ENCODE measurements at places on chromosomes 2 and 18.

DNA sequence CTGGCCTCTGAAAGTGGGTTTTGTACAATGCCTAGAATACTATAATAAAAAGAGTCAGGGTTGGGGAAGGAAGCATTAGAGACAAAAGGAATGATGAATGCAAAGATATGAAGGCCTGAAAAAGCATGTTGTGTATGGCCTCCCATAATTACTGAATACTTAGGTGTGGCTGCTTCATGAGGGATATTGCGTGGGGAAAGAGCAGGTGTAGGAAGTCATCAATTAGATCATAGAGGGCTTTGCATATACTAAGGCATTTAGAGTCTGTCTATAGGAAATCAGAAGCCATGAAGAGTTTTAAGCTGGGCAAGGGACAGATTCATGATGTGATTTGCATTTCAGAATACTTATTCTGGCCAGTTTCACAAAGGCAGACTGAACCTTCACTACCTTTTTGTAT, 48.2 kb downstream of the NCOA1 start:
- DNase-seq, result no peak

GRCh38 chr18:9876867-9877654, 8.7 kb upstream of the TXNDC2 start:
- no peak for DNase-seq

DNA sequence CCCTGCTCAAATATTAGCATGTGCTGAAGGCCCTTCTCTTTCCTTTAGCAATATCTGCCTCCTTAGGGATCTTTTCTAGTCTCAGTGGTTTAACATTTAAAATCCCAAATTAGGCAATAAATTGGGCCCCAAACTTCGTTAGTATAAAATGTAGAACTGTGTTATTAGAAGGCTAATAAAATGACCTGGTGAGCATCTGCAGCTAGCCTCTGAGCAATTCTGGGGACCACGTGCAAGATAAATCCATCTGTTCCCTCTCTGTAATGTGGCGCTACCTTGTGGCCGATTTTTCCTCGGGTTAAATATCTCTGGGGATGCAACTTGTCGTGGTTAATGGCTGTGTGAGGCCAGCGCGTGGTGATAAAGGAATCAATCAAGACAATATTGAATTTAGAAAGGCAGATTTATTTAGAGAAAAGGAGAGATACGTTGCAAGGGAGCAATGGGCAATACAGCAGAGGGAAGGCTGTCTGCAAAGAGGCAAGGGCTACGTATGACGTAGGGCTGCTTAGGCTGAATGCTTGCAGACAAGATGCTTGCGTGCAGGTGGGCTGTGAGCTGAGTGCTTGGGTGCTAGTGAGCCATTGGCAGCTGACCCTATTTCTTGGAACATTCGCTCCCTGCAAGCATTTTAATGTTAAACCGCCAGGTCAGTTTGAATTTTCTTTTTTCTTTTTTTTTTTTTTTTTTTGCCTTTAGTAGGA, 18.5 kb upstream of the IL36G start:
- DNase-seq, result no peak

- DNase-seq, result no peak
Observed at GRCh38 chr18:13366131-13366530, 147.6 kb downstream of the LDLRAD4 start.

- DNase-seq, result no peak
Observed at GRCh38 chr2:37590119-37590571, 81.3 kb downstream of the CDC42EP3 start.

GRCh38 chr2:197242719-197243118, 67.9 kb downstream of the ANKRD44 start:
- DNase-seq, result no peak

All from activated B cell treated with CpG ODN at 0.5 μM for 24 hours (primary cell).